Activated CD4-positive, alpha-beta T cell treated with anti-CD3 and anti-CD28 coated beads for 1 hour (primary cell): ENCODE measurements at places on chromosomes 4 and X.

DNA sequence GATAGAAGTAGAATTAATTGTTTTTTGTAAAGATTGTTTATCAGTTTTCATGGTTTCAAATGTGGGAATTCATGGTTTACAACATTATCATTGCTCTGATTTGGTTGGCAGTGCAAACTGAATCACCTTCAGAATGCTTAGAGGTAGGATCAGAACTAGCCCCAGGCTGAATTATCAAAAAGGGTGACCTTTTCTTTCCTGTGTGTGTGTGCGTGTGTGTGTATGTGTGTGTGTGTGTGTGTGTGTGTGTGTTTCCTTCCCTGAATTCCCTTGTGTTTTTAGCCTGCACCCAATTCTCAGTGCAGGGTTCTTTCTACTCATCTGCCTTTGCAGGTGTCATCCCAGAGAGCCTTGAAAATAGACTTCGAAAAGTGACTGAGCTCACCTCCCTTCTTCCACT is 125.0 kb downstream of the BMPR1B start:
- no peak for DNase-seq

GRCh38 chr4:82261084-82261483 is 112.7 kb downstream of the HNRNPD start:
- no peak for DNase-seq

GRCh38 chrX:134981910-134982309 is 8.9 kb upstream of the SMIM10 start:
- no peak for DNase-seq

- no peak for DNase-seq
Observed at GRCh38 chr4:179268791-179269190, 1826.6 kb upstream of the AGA start.

- DNase-seq = no peak
Observed at GRCh38 chr4:143291314-143291713, 45.4 kb upstream of the GAB1 start.

DNA sequence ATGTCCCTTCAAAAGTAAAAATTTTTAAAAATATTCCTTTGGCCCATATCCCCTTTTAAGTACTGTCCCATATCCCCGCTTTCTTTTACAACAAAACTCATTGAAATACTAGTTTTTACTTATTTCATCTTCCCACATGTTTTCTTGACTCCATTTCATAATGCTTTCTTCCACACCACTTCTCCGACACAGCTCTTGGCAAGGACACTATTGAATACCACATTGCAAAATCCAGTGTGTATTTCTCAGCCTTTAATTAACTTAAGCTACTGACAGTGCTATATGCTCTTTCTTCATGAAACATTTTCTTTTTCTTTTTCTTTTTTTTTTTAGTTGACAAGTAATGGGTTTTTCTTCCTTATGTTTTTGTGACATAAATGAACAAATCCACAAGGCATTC is 28.8 kb downstream of the PRDM8 start:
- no peak for DNase-seq

GRCh38 chr4:184154199-184154598 is 63.5 kb downstream of the ENPP6 start:
- no peak for DNase-seq

GRCh38 chr4:112513971-112514646 is 1.9 kb downstream of the NEUROG2 start:
- no peak for DNase-seq

GRCh38 chrX:115591856-115592842 is 31.2 kb downstream of the PLS3 start:
- DNase-seq = no peak

DNA sequence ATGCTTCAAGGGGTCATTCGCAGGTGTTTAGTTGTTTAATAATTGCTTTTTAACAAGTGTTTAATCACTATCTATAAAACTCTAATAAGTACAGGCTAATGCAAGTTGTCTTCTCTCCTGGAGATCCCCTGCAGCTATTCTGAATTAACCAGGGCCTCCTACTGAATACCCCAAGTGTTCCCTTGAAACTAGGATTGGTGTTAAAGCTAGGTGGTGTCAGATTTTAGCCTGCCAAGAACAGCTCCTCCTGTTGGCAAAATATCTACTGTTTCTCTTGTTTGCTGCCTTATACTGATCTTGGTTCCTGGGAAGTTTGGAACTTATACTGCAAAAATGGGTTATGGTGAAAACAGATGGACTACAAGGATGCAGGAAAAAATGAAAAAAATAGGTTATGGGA is 26.1 kb upstream of the TMEM154 start:
- no peak for DNase-seq

DNA sequence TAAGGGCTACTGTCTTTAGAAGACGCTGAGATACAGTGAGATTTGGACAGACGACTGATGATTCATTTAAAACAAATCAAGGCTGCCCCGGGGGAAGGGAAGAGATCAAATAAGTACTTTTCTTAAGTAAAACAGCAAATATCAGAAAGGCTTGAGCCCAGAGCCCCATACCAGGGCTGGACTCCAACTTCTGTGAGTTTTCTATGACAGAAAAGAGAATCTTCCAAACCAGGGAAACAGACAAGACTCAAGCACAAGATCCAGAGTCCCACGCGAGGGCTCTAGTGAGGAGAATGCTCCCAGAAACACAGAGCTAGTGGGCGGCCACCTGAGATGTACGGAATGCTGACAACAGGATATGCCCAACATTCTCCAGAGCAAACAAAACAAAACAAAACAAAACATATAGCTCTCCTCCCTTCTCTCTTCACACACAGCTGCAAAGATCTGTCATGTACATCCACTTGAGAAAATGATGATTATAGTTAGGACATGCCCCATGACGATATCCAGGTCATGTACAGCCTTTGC is 13.1 kb downstream of the ACSL1 start:
- no peak for DNase-seq

GRCh38 chrX:115268421-115268820 is 21.1 kb upstream of the LUZP4 start:
- no peak for DNase-seq

DNA sequence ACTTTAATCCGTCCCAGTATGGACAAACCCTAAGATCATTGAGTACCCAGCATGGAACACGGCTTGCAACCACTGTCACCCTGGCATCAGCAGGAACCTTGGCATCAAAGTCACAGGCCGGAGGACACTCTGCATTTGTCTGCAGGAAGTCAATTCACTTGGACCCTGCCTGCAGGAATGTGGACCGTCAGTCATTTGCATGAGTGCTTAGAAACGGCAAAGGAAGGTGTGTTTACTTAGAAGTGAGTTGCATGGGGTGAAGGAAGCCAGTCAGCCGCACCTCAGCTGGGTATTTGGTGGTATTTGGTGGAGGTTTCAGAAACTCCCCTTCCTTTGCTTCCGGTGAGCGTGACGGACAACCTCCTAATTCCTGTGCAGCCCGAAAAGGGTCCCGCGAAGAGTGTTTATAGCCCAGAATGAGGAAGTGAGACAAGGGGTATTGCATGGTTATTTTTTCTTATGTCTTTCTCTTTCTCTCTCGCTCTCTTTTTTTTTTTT is 15.5 kb downstream of the P2RY8 start:
- DNase-seq = no peak

GRCh38 chr4:137536789-137537561 is 4.7 kb upstream of the PCDH18 start:
- DNase-seq = no peak

GRCh38 chrX:53441531-53442321 is 7.6 kb upstream of the HSD17B10 start:
- peak; percentile 57 for DNase-seq

DNA sequence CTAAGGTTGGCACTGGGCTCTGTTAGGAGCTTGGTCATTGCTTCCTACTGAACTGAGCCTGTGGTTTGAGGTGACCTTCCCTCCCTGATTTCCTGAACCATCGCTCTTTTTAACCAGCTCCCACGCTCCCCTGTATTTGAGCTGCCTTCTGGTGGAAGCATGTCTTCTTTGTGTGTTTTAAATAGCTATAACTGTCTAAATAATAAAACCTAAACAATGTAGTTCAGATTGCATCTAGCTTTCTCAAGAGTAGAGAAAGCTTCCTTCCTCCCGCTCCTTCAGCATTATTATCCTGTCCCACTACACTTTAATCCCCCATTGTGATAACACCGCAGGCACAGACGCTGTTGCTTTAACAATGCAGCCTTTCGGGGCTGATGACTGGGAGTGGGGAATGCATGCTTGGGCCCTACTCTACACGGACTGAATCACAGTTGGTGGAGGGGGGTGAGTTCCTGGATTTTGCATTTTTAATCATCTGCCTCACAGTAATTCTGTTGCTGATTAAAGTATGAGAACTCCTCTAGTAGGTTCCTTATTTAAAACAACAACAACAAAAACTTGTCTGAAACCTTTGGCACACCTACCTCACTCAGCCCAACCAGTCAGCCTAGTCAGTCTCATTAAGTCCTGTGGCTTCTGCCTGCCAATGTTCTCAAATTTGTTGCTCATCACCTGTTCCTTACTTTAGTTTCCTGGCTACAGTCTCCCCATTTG is 6.6 kb downstream of the SMS start:
- no peak for DNase-seq

GRCh38 chrX:148914783-148915182 is 414.4 kb downstream of the AFF2 start:
- no peak for DNase-seq

DNA sequence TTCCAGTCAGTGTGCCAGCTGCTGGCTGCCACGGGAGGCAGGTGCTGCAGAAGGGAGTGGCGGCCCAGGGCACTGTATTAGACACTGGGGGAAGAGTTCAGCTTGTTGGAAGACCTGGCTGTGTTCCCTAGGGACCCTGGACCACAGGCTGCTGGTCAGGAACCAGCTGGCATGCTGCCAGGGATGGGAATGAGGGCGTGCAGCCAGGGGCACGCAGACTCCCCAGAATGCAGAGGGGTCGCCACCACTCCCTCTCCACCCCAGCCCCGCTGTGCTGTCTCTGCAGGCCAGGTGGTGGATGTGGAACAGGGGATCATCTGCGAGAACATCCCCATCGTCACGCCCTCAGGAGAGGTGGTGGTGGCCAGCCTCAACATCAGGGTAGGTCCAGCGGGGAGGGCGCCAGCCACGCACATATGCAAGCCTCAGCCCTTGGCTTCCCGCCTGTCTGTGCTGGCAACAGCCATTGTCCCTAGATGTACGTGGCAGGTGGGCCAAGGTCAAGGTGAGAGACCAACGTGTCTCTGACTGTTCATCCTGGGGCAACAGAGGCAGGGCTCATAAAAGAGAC is 12.3 kb downstream of the ABCD1 start:
- no peak for DNase-seq

DNA sequence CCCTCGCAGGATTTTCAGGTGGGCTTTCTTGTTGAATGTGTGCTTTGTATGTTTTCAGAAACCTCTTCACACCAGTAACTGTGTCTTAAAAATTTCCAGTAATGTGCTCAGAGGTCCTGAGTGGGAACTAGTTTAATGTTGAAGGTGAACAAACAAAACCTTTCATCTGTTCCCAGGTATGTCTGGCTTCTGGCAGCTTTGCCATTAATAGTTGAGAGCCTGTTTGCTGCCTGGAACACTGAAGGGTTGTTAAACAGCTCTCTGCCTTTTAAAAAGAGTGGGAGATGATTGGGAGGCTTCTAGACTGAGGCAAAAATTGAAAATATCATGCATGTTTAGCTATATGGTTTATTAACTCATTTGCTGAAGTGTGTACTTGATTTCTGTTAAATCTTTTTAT is 161.2 kb upstream of the AGTR2 start:
- no peak for DNase-seq

DNA sequence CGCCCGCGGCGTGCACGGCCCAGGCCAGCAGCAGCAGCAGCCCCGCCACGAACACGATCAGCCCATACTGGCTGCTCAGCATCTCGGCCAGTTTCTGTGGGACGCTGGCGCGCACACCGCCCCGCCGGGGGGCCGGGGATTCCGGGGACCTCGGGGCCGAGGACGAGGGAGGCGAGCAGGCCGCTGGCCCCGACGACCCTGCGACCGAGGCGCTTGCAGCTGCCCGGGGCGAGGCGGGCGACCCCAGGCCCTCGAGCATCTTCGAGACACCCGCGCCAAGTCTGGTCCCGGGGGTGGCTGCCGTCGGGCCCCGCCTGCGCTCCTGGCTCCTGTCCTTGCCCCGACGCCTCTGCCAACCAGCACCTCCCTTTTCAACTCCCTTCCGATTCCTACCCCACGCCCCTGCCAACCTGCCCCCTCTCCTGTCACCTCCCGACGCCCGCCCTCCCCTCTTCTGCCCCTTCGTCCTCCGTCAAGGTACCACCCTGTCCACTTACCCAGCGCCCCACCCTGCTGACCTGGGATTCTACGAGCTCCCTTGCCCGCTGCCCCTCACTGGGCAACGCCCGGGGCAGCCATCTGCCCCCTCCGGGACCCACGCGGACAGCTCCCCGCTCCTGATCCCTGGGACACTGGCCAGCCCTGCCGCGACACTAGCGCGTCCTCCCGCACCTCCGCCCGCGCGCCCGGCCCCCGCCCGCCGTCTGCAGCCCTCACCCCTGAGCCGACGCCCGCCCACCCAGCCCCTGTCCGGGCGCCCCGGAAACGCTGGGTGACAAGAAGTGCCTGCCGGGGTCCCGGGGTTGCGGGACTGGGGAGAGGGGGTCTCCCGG is at the start of gene OTOP1:
Gene OTOP1, minus strand, starts transcription at position 324 of the 833 bp plus-strand sequence. Its CDS starts 65 bp downstream, at position 259.
- DNase-seq = no peak
